AG09319 (cell line): ENCODE measurements at places on chromosomes 11 and 22.

DNA sequence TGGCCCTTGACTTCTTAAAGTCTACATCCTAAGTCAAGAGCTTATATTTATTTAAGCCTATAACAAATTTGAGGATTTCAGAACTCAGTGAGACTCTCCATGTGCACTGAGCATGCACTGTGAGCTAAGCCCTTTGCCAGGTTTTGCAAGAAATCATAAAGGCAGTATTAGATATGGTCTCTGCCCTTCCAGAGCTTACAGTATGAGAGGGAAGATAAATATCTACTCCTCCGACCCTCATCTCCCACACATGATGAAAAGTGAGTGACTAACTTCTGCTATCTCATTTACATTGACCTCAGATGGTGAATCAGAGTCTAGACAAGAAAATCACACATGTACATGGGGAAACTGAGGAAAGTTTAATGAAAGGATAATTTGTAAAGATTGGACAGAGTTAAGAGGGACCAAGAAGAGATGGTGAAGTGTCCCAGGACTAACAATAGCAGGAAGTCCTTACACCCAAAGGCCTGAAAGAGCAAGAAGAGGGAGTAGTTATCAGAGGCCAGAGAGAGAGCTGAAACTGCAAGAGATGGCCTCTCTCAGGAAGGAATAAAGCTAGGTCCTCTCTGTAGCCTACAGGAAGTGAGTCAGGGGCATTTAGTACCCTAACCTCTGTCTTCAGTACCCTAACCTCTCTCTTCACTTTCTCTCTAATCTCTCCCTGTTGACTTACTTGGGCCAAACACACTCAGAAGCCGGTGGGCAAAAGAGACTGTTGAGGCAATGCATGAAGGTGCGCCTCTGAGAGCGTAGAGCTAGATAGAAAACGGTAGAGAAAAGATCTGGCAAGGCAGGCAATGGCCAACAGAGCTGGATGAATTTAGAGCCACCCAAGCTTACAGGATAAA lies 23.0 kb upstream of the BLID start:
- DNase-seq = no peak

- DNase-seq = no peak
Measured at GRCh38 chr11:70082829-70083228, 4.7 kb downstream of the ANO1 start.

- no peak for DNase-seq
Measured at GRCh38 chr11:108019870-108020540, 11.3 kb downstream of the CUL5 start.

DNA sequence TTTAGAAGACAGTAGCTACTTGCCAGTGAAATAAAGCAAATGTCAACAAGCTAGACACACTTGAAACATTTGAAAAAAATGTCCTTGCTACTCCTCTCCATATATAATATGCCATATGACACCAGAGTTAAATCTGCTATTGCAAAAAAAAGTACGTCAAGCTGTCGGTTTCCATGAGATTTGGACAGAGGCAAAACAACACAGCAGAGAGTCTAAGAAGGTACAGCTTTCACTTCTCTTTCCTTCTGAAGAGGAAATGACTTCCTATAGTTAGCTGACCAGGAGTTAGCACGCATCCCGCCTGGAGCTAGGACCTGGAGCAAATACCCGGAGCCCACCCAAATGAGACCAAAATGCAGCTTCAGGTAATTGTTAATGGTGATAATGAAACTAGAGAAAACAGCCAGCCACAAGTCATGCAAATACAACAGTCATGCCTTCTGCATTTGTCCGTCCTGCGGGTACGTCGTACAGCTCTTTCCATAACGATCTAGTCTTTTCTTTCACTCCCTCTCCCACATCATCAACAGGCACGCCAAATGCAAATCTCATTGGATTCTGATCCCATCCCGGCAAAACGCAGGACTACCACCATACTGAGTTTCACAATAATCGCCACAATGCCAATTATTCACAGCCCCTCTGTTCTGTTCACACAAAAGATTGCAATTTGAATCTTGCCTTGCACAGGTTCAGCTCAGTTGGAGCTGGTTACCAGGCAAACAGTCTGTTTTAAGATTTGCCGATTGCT lies 395.0 kb upstream of the CCDC90B start:
- no peak for DNase-seq

GRCh38 chr11:101470881-101471520 lies 112.8 kb downstream of the TRPC6 start:
- no peak for DNase-seq

GRCh38 chr11:131888230-131888855 lies 517.9 kb downstream of the NTM start:
- DNase-seq = peak; percentile 65

DNA sequence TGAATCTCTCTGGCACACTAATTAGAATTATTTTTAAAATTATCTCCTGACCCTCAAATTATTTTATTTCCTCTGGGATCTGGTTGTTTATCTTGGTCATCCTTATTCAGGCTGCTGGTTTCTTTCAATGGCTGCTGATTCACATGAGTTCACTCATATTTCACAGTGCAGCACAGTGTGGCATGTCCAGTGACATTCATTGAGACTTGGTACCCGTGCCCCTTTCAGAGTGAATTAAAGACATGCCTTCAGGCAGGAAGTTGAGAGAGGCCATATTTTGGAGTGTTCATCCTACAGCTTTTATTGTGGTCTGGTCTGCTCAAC lies 13.5 kb downstream of the DCPS start:
- DNase-seq = no peak

DNA sequence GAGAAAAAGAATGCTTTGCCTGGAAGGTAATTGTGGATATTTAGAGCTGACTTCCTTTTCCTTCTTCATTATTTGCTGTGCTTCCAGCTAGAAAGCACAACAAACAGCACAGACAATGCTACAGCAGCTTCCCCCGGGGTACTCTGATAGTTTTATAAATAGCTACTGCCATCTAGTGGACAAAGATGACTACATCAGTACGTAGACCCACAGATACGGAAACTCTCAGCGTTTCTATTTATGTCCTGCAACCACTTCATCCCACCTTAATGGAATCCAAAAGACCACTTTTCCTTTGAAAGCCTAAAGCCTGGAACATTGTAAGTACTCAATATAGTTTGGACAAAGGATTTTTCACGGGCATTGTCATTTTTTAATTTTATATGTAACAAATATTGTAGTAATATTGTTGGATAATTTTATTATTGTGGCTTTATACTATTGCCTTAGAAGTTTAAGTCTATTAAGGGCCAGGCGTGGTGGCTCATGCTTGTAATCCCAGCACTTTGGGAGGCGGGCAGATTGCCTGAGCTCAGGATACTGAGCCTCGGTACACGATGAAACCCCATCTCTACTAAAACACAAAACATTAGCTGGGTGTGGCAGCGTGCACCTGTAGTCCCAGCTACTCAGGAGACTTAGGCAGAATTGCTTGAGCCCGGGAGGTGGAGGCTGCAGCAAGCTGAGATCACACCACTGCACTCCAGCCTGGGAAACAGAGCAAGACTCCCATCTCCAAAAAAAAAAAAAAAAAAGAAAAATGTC lies 7.5 kb downstream of the HSPA8 start:
- peak; percentile 28 for DNase-seq

- DNase-seq = no peak
Measured at GRCh38 chr22:31150615-31151014, 9.4 kb upstream of the RNF185 start.

- DNase-seq = no peak
Measured at GRCh38 chr11:100632941-100633452, 54.1 kb upstream of the ARHGAP42 start.

DNA sequence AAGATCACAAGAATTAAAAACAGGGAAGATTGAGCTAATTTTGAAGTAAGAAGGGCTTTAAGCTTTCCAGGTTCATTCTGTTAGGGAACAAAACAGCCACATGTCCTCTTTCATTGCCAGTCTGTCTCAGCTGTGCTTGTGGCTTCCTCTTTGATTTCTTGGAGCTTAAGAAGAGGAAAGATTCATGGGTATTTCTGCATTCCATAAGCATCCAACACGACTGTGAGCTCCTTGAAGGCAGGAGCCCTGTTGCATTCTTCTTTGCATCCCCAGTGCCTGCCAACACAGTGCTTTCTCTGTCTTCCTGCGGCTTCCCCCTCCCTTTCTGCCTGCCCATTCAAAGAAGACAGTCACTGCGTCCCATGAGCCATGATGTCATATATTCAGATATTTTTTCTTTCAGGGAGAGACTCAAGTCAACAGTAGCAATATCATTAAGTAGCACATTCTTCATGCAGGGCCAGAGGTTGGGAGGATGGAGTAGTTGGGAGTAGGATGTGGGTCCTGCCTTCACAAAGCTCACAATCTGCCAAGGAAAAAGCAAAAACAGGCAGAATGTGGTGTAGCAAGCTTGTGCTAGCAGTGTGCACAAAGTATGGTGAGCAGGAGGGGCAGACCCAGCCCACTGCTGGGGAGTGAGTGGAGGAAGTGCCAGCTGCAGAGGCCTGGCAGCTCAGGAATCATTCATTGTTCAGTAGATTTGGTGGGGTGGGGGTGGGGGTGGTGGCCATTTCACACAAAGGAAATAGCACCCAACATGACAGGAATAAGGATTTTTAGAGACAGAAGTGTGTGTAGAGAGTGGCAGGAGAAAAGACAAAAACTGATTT lies 162.1 kb upstream of the RASSF10 start:
- no peak for DNase-seq

DNA sequence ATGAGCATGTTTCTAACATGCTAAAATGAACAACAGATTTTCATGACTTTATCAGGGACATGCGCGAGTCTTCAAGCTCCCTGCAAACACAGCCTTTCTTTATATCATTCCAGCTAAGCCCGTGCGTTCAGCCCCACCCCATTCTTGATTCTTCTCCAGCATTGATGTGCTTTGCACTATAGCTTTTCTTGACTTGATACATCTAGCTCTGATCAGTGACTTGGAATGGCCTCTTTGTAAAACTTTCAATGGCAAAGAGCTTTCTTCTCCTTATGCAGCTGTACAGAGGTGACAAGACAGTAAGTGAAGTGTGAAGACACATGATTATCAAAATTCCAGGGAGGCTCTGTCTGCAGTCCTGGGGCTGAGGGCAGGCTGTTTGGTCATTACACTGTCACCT lies 561.0 kb downstream of the OPCML start:
- DNase-seq = no peak

DNA sequence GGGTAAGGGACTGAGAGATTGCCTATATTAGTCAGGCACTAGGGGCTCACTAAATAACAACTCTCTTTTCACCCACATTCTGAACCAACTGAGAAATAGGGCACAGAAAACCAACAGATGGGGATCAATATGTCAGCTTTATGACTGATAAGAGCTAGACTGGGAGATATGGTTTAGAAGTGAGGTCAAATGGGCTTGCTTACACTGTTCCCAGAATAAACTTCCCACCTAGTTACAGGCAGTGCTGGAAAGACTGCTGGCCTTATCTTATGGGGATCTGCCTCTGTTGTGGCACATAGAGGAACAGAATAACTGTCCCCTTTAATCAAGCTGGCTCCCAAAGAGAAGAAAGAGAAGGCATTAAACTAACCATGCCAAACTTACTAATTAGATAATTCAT lies 10.6 kb upstream of the RRAS2 start:
- no peak for DNase-seq

DNA sequence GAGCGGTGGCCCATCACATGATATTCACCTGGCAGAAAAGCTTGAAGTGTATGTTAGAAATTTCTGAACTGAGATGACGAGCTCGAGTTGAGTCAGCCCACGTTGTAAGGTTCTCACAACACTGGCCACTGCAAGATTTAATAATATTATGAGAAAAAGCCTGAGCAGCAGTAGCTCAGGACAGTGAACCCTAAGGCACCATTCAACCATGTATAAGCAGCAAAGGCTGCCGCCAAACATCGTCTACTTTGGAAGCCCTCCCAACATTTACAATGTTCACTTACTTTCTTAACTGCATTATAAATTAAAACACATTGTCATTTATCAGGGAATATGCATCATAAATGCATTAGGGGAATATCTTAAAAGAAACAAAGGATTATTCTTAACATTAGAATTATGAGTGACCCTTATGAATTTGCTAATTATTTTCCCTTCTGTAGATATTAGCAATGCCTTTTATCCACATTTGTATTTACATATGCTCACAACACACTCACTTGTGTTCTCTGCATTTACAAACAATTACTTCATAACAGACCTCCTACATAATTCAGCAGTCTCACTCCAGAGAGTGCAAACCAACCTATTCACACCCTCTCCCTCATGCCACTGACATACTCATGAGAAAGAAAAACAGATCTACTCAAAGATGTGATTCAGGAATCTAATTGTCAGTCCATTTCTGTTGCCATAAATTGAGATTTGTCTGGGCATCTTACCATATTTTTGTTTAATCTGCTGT lies 57.7 kb upstream of the CARD18 start:
- DNase-seq = no peak

- DNase-seq = no peak
Measured at GRCh38 chr11:14320020-14320419, 39.0 kb downstream of the RRAS2 start.

DNA sequence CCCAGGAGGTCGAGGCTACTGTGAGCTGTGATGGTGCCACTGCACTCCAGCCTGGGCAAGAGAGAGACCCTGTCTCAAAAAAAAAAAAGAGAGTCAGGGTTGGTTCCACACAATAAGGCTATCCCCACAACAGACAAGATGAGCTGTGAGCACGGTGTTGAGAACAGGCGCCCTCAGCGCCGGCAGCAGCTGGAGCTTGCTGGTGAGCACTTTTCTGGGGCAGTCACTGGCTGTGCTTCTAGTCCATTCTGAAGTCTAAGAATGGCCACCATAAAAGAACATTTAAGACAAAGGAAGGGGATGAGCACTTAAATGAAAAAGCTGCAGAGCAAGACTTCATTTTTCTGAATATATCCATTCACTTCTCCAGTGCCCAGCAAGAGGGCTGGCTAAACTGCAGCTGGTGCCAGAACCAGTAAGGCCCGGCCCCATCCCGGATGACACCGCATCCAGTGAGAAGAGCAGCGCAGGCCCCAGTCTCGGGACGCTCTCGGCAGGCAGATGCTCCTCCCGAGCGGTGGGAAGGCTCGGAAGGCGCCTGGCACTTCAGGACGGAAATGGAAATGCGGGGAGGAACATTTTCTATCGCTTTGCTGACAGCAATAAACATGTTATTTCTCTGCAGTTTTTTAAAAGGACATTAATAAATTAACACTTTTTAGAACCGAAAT lies 12.2 kb downstream of the TUBGCP6 start:
- no peak for DNase-seq

- peak; percentile 37 for DNase-seq
Measured at GRCh38 chr11:65288706-65289536, 25.7 kb upstream of the CDC42EP2 start.

DNA sequence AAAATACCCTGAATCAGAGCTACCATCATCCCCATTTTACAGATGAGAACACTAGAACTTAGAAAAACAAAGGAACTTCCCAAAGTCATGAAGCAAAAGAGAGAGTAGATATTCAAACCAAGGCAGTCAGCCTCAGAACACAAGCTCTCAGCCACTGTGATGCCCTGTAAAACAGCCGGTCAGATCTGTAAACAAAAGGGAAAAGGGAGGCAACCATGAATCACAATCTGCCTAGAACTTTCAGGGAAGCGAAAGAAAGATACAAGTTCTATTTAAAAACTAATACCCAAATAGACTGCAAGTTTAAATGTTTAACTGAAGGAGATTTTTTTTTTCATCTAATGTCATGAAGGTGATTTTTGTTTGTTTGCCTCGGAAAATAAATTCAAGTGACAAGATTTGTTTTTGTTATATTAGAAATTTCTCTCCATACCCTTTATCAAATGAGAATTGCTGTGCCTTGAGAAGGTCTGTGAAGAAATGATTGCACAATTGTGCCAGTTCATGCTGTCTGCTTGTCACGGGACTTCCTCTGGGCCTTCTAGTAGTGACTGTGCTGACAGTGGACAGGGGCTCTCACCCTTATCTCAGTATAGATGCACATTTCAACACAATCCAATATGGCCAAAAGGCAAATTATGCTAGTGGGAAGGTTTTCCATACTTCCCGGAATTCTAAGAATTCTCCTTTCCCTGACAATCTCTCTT lies 11.7 kb downstream of the SAA1 start:
- no peak for DNase-seq

- no peak for DNase-seq
Measured at GRCh38 chr11:131300439-131300717, 70.0 kb upstream of the NTM start.
